ENCODE measurements at places on chromosomes 1 and 21.
A peak's percentile ranks its signal among the peaks of the same experiment; 100 is the strongest.

- DNase-seq: no peak
These were observed 48.9 kb downstream of the KIAA1614 start for GRCh38 chr1:180961622-180962021.

DNA sequence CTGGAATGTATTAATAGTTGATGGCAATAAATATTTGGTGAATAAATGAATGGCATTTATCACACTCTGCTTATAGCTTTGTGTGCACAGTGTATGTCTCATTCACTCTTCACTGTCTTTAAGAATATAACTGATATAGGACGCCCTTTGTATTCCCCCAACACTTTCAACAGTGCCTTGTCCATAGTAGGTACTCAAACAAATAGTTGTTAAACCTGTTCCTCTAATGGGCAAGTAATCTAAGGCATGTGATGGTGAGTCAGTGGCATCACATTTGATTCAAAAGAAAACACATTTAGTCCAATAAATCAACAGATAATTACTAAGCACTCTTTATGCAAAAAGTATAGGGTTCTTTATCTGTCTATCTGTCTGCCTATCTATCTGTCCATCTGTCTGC, 11.2 kb upstream of the RXRG start:
- DNase-seq: no peak

GRCh38 chr1:93348104-93348728, 2.5 kb downstream of the DR1 start:
- DNase-seq: no peak

DNA sequence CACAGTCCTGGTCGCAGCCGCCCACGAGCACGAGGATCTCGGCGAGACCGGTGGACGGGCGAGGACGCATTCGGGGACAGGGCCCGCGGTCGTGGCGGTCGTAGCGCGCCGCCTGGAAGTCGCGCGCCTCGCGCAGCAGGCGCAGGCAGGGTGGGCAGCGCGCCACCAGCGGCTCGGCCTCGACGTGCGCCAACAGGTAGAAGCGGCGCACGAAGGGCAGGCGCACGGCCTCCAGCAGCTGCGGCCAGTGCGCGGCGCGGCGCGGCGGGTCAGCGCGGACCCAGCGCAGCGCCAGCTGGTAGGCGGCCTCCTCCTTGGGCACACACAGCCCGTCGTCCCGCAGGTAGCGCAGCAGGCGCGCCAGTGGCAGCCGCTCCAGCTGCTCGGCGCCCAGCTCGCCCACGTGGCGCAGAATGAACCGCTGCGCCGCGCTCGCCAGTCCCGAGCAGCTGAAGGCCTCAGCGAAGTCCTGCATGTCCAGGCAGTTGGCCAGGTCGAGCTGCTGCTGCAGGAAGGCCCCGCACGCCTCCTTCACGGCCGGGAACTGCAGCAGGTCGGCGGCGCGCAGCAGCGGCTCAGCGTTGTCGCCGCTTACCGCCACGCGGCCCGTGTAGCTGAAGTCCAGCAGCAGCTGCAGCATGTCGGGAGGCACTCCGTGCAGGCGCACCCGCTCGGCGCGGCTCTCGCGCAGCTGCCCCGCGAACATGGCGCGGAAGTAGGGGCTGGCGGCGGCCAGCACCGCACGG, 573 bp downstream of the KLHL21 start:
- peak; percentile 24 for DNase-seq

GRCh38 chr1:44283524-44284173, 70.4 kb downstream of the DMAP1 start:
- DNase-seq: no peak

GRCh38 chr1:154326546-154327465, 1.5 kb downstream of the ATP8B2 start:
- peak; percentile 81 for DNase-seq

DNA sequence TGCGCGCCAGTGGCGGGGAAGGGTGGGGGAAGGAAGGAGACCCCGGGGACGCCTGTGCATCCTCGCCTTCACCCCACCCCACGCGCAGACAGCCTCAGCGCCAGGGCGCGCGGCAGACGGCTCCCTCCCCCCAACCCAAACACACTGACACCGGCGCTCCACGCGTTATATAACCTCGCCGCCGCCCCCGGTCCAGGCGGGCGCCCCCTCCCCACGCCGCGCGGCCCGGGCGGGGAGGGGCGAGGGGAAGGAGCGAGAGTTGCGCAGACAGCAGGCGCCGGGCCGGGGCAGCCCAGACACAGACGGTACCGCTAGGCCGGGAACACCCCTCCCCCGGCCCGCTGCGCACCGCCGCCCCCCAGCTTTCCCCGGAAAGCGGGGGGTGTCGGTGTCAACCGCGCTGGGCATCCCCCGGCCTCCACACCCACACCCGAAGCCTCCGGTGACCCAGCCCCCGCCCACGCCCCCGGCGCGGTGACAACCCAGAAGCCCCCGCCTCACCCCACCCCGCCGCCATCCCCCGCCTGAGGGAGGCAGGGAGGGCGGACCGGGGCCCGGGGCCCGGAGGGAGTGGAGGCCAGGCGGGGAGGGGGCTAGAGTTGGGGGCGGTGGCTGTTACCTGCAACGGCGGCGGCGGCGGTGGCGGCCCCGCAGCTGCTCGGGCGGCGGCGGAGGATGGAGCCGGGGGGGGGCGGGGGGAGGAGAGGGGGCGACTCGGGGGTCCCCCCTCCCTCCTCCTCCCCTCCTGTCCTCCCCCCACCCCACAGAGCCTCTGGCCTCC, 432 bp downstream of the AKT3 start:
- DNase-seq: no peak

DNA sequence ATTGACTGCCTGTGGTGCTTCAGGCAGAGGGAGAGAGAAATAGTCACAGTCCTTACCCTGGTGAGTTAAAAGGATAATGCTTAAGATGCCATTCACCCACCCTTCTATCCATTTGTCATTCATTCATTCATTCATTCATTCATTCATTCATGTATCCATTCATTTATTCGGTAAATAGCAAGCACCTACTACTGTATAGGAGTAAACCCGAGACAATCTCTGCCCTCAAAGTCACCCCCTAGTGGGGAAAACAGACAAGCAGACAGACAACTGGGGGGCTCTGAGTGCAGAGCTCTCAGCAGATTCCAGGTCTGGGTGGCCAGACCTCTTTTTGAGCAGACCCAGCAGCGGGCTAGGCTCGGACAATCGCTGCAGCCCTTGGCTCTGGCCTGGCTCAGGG, 14.1 kb upstream of the ACTL8 start:
- no peak for DNase-seq

DNA sequence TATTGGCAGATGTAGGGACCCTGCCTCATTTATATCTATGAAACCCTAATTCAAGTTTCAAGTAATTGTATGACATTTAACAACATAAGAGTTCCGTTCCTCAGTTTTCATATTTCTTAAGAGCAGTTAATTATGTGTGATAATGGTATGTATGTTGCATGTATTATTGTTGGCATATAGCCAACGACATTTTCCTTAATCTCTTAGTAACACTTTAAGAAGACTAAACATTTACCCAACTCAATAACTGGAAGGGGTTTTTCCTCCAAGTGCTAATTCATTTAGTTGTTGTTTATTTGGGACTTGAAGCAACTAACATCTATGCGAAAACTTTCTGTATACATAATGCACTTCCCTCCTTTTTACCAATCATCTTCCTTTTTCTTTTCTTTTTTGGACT, 1.5 kb upstream of the RALGPS2 start:
- DNase-seq: no peak

DNA sequence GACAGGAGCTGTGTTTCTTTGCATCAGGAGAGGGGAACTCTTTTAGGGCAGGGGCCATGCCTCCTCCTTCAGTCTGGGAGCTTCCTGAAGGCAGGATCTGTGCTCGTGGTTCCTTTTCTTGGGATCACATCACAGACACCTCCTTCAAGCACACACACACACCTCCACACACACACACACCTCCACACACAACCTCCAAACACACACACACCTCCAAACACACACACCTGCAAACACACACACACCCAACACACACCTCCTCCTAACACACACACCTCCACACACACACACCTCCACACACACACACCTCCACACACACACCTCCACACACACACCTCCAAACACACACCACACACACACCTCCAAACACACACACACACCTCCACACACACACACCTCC, 10.5 kb downstream of the LGR6 start:
- DNase-seq: no peak

DNA sequence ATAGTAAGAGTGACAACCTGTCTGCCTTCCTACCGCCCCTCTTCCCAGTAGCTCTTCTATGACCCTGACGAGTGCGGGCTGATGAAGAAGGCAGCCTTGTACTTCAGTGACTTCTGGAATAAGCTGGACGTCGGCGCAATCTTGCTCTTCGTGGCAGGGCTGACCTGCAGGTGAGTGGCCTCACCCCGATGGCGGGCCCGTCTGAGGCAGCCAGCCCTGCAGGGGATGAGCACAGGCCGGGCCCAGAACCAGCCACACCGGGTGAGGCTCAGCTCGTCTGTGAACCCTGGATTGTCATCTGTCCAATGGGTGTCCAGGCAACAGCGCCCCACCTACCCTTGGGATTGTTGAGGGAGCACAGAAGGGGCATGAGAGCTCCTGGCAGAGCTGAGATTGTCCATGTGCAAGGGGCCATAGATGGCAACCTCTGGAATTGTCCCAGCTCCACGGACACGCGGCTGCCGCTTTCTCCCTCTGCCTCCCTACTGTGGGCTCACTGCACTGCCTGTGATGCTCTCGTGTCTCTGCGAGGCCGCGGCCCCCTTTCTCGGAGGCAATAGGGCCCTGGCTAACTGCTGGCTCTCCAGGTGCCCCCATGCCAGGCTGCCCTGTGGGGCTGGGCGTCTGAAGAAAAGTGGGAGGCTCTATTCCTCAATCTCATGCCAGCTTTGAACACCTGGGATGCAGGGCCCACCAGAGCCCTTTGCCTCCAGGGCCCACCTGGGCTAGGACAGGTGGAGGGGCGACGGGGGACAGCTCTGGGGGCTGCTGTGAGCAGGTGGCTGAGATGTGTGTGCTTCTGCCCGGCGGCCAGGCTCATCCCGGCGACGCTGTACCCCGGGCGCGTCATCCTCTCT, 50.0 kb upstream of the LRRC3 start:
- DNase-seq: no peak

DNA sequence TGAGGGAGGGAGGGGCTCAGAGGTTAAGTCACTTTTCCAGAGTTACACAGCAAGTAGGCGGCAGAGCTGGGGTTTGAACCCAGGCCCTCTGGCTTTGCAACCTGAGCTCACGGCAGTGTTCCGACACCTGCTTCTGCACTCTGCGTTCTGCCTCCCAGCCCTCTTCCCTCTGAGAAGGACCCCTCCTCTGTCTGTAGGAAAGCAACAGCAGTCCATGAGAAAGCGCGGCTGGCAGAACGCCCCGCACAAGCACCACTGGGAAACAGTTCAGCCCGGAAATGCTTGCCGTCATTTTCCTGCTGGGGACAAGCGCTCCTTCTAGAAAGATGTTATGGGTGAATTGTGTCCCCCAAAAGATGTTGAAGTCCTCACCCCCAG, 241.1 kb downstream of the NPHP4 start:
- DNase-seq: no peak

DNA sequence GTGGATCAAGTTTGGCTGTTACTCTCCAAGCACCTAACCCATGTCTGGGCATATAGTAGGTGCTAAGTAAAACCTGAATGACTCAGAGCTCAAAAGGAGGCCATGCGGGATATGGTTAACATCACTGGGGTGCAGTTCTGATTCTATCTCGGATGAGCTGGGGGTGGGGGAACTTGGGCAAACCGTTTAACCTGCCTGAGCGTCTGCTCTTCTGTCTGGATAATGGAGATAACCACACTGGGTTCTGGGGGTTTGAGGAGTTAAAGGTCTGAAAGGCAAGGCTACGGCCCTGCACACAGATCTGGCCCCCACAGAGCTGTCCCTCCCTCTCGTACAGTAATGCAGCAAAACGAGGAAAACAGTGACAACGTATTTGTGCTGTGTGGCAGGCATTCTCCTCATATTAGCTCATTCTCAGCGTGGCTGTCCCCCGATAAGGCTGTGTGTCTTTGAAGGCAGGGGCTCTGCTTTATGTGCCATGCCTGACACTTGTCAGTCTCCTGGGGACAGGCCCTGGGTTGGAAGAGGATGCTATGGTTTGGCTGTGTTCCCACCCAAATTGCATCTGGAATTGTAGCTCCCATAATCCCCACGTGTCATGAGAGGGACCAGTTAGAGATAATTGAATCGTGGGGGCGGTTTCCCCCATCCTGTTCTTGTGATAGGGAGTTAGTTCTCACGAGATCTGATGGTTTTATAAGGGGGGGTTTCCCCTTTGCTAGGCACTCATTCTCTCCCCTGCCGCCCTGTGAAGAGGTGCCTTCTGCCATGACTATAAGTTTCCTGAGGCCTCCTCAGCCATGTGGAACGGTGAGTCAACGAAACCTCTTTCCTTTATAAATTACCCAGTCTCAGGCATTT, 6.8 kb upstream of the ALDH4A1 start:
- DNase-seq: no peak

DNA sequence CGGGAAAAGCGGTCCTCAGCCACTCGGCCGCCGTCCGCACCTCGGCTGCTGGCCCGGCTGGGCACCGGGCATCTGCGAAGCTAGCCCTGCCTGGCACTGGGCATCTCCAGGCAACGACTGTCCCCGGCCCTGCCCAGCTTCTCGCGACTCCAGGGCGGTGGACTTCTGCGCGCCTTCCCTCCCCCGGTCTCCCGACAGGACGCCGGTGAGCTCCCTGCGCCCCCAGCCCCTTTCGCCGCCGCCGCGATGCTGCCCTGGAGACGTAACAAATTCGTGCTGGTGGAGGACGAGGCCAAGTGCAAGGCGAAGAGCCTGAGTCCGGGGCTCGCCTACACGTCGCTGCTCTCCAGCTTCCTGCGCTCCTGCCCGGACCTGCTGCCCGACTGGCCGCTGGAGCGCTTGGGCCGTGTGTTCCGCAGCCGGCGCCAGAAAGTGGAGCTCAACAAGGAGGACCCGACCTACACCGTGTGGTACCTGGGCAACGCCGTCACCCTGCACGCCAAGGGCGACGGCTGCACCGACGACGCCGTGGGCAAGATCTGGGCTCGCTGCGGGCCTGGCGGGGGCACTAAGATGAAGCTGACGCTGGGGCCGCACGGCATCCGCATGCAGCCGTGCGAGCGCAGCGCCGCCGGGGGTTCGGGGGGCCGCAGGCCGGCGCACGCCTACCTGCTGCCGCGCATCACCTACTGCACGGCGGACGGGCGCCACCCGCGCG, 514 bp downstream of the FAM43B start:
- no peak for DNase-seq

GRCh38 chr21:38258521-38259485, 2.0 kb downstream of the KCNJ15 start:
- DNase-seq: no peak
